ENCODE measurements at places on chromosomes 5 and 9. TPM values are rescaled to one million over a fixed set of nuclear protein-coding genes. Genes with fewer than 3 reads are reported as not detected.

Gene FOXI1
- polyA plus RNA-seq = not detected

Gene IFNA21
- polyA plus RNA-seq = not detected

Gene ANKRD31
- polyA plus RNA-seq = 0.14 TPM

Gene PDLIM7
- 326 TPM for polyA plus RNA-seq

Gene ATG10
- 5.9 TPM for polyA plus RNA-seq

Gene SCGB3A2
- not detected for polyA plus RNA-seq

Gene MSMP
- not detected for polyA plus RNA-seq

Gene CDH9
- not detected for polyA plus RNA-seq

Gene NUDT12
- 15.1 TPM for polyA plus RNA-seq

Gene SNCB
- polyA plus RNA-seq = not detected

Gene LHX6
- polyA plus RNA-seq = 7.7 TPM

Gene ISL1
- polyA plus RNA-seq = 0.28 TPM

Gene ABCA1
- polyA plus RNA-seq = 6.4 TPM

Gene ENC1
- 26.0 TPM for polyA plus RNA-seq
